CD14-positive monocyte (primary cell): ENCODE measurements at places on chromosomes 3 and 15.

GRCh38 chr3:160738048-160738447 is 18.0 kb upstream of the PPM1L start:
- H3K27ac ChIP-seq, result no peak overlapping the region
- H3K4me3 ChIP-seq, result no peak overlapping the region
- no peaks in the 10 kb centered on the region for H3K36me3 ChIP-seq
- no peaks in the 10 kb centered on the region for H3K27me3 ChIP-seq
- H3K4me1 ChIP-seq, result no peaks in the 10 kb centered on the region
- no peak for DNase-seq

GRCh38 chr15:33292717-33293307 is 18.0 kb upstream of the RYR3 start:
- H3K36me3 ChIP-seq, result no peaks in the 10 kb centered on the region

DNA sequence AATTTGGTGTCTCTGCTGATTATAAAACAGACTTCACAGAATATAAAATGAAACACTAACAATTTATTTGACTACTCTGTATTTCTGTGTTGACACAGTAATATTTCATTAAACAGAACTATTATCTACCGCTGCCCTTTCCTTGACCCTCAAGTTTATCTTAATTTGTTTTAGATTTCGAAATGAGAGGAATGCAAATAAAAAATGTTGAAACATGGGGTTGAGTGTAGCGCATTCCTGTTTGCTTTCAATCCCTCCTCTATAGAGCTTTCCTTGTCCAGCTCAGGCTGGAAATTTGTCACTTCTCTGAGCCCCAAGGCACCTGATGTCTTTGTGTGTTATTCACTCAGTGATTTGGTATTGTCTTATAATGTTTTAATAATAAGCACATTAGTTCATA is 550.2 kb downstream of the ZBBX start:
- H3K27me3 ChIP-seq, result no peaks in the 10 kb centered on the region
- H3K27ac ChIP-seq, result no peak overlapping the region
- H3K36me3 ChIP-seq, result no peaks in the 10 kb centered on the region
- no peak overlapping the region for H3K4me3 ChIP-seq

DNA sequence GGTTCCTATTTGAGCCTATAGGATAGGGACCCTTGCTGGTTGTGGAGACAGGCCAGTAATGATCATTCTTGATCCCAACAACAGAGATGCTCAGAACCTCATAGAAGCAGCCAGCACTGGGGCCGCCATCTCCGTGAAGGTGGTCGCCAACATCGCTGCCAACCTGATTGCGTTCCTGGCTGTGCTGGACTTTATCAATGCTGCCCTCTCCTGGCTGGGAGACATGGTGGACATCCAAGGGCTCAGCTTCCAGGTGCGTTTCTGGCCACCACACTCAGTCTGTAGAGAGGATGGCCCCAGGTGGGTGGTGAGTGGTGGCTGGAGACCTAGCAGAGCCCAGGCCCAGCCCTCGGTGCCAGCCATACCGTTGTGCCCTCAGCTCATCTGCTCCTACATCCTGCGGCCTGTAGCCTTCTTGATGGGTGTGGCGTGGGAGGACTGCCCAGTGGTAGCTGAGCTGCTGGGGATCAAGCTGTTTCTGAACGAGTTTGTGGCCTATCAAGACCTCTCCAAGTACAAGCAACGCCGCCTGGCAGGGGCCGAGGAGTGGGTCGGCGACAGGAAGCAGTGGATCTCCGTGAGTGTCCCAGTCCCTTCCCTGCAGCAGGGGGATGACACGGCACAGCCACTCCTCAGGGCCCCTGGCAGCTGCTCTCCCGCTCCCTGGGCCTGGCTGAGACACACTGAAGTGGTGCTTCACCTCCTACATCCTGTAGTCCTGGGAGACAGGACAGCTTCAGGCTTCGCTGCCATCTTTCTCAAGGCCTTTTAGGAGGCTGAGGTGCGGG is 46.5 kb upstream of the PDE8A start:
- H3K4me1 ChIP-seq, result no peaks in the 10 kb centered on the region
- no peak for DNase-seq
- no peak overlapping the region for H3K4me3 ChIP-seq
- no peaks in the 10 kb centered on the region for H3K36me3 ChIP-seq
- H3K27ac ChIP-seq, result no peak overlapping the region

DNA sequence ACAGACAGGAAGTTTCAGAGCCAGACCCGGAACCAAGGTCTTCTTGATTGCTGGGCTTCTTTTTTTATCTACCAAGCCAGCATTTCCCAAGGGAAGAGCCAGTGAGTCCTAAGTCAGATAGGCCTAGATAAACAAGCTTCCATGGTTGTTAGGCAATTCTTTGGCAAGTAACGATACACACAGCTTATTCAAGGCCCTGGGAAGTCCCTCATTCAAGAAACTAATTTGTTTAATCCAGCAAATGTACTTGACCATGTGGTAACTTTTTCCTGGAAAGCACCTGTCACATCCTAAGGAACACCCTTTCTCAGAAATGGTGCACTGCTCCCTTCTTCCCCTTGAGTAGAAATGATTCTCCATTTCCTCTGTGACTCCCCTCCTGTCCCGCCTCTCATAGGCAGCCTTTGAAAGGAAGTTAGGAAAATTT is 209.9 kb downstream of the ITPR1 start:
- H3K36me3 ChIP-seq, result peaks cover 86% of the 10 kb centered on the region
- H3K4me1 ChIP-seq, result no peaks in the 10 kb centered on the region
- no peak for DNase-seq
- no peak overlapping the region for H3K4me3 ChIP-seq
- H3K27me3 ChIP-seq, result no peaks in the 10 kb centered on the region
- H3K27ac ChIP-seq, result no peak overlapping the region

GRCh38 chr3:164832216-164832615 is 246.1 kb downstream of the SI start:
- H3K4me3 ChIP-seq, result no peak overlapping the region
- no peaks in the 10 kb centered on the region for H3K27me3 ChIP-seq
- no peaks in the 10 kb centered on the region for H3K36me3 ChIP-seq
- DNase-seq, result no peak
- H3K27ac ChIP-seq, result no peak overlapping the region

DNA sequence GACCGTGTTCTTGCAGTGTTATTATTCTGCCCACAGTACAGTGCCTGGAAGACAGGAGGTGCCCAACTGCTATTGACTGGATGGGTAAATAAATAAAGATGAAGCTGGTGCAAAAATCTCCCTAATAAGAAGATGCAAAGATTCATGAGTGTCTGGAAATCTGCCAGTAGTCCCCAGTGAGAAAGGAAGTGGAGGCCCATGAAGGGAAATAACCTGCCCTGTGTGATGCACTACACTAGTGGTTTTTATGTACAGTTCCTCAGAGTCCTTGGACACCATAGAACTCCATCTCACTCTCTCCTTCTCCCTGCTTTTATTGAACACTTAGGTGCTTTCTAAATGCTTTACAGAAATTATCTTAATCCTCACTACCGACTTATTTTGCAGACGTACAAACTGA is 8.3 kb upstream of the SUCLG2 start:
- H3K27ac ChIP-seq, result no peak overlapping the region
- peaks cover 38% of the 10 kb centered on the region for H3K27me3 ChIP-seq
- H3K4me1 ChIP-seq, result no peaks in the 10 kb centered on the region
- no peak overlapping the region for H3K4me3 ChIP-seq
- DNase-seq, result no peak
